ENCODE measurements at places on chromosomes 5 and 9.

GRCh38 chr5:102421647-102422046, 77.2 kb downstream of the SLCO6A1 start:
- no peak for DNase-seq

DNA sequence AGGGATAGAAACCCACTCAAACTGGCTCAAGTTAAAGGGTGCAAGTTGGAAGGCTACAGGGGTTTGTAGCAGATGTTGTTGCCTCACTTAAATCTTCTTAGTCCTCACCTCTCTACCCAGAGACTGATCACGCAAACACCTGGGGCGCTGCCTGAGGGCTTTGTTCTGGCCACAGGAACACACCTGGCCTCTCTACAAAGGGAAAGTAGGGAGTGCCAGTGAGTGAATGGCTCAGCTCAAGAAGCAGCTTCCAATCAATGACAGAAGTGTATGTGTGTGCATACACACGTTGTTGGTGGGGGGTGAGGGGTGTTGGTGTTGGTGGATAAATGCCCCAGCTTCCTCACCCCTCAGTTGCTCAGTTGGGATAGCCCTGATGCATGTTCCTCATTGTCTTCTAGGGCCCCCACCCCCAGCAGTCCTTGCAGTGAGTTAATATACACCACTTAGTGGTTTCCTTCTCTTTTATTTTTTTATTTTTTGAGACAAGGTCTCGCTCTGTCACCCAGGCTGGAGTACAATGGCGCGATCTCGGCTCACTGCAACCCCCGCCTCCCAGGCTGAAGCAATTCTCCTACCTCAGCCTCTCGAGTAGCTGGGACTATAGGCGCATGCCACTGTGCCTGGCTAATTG, 30.6 kb upstream of the CTNNA1 start:
- no peak for DNase-seq

GRCh38 chr9:555493-555892, 286.0 kb upstream of the DMRT1 start:
- DNase-seq, result no peak

GRCh38 chr5:93941897-93942296, 200.5 kb upstream of the POU5F2 start:
- DNase-seq, result no peak

DNA sequence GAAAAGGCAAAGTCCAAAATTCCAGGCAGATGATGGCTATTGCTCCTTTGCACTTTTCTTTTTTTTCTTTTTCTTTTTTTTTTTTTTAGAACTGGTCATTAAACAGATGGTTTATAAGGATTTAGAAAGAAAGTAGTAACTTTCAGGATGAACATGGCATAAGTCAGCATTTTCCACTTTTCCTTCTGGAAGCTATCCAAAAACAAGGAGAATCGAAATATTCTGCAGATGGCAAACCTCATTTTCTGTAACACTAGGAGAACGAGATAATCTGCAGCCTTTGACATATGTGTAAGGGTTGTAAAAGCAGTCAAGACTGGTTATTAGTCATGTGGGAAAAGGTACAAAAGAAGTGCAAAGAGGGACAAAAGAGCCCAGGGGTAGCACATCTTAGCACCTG, 69.1 kb upstream of the PUM3 start:
- no peak for DNase-seq

GRCh38 chr9:93033531-93033930, 25.0 kb upstream of the SUSD3 start:
- DNase-seq, result no peak

DNA sequence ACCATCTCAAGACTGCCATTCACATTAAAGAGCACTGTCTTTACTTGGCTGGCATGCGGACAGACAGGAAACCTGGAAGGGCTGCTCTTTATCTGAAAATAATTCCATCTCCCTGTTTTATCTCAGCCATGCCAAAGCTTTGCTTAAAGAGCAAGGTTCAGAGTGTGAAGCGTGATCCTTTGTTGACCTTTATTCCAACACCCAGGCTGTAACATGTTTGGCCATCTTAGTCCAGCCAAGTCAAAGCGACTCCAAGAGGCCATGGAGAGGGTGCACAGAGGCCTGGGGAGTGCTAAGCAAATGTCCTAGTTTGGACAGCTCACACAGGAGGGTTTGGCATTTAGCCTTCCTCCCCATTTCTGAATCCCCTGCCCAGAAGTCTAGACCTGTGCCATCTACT, 194.7 kb downstream of the PJA2 start:
- DNase-seq, result no peak

- DNase-seq, result no peak
These were observed 20.1 kb upstream of the PFDN1 start for GRCh38 chr5:140322751-140323731.

GRCh38 chr5:42377496-42377895, 45.7 kb upstream of the GHR start:
- DNase-seq, result no peak

Data from left colon (tissue), 2 donors.